ENCODE measurements at places on chromosomes 16 and 17. TPM values are rescaled to one million over a fixed set of nuclear protein-coding genes. Genes with fewer than 3 reads are reported as not detected.

- DNase-seq, result no peak
Measured at GRCh38 chr17:40552806-40553693, 12.2 kb downstream of the CCR7 start.

DNA sequence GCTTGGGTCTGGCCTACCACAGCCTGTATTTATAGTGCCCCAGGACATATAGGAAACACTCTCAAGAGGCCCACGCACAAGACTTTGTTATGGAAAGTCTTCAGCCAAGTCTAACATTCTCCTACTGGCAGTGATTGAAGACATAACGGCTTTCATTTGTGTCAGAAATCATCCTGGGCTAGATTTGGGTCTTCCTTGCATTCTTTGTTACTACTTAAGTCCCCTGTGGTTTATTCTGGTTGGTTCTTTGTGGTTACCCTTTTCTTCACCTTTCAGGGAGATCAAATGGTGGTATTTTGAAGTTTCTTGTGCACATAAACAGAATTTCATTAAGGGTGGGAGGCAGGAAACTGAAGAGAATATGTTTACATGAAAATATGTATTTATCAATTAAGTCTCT lies 37.7 kb downstream of the REXO5 start:
- no peak for DNase-seq

GRCh38 chr16:11249233-11250061 lies 6.6 kb downstream of the SOCS1 start:
- DNase-seq, result no peak

The MMP15 gene
- polyA plus RNA-seq, result 64.8 TPM

The TMEM235 gene
- polyA plus RNA-seq, result 0.05 TPM

- DNase-seq, result no peak
Measured at GRCh38 chr16:55901566-55902217, 26.5 kb upstream of the CES5A start.

- DNase-seq, result no peak
Measured at GRCh38 chr16:88904676-88905365, 38.4 kb upstream of the PABPN1L start.

The ENPP7 gene
- polyA plus RNA-seq, result not detected

- no peak for DNase-seq
Measured at GRCh38 chr16:80992676-80993293, 13.9 kb downstream of the CMC2 start.

The MVP gene
- 1.9 TPM for polyA plus RNA-seq

GRCh38 chr17:76848670-76849069 lies 19.5 kb upstream of the MGAT5B start:
- DNase-seq, result no peak

- peak; percentile 49 for DNase-seq
Measured at GRCh38 chr17:40615068-40615840, 32.4 kb downstream of the SMARCE1 start.

The INTS2 gene
- 6.3 TPM for polyA plus RNA-seq

DNA sequence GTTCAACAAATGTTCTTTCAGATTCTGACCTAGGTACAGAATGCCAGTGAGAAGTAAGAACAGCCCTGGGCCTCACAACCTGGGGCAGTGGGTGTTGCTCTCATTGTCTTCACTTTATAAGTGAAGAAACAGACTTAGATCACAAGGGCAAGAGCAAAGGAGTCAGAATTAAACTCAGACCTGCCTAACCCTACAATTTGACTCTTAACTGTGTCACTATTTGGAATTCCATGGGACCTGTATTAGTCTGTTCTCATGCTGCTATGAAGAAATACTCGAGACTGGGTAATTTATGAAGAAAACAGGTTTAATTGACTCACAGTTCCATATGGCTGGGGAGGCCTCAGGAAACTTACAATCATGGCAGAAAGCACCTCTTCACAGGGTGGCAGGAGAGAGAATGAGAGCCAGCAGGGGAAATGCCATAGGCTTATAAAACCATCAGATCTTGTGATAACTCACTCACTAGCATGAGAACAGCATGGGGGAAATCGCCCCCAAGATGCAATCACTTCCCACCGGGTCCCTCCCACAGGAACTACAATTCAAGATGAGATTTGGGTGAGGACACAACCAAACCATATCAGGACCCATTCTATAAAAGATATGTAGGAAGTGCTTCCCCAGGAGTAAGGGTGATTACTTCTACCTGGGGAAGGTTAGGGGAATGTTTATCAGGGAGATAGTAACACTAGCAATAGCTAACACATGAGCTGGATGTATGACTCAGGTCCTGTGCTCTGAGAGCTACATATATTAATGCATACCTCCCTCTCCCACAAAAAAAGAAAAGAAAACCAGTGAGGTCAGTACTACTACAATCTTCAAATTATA lies 270.1 kb downstream of the SOX9 start:
- DNase-seq, result no peak

GRCh38 chr16:8878523-8878911 lies 3.6 kb upstream of the LITAFD start:
- DNase-seq, result no peak

- DNase-seq, result no peak
Measured at GRCh38 chr17:4234401-4234800, 29.4 kb downstream of the ANKFY1 start.

DNA sequence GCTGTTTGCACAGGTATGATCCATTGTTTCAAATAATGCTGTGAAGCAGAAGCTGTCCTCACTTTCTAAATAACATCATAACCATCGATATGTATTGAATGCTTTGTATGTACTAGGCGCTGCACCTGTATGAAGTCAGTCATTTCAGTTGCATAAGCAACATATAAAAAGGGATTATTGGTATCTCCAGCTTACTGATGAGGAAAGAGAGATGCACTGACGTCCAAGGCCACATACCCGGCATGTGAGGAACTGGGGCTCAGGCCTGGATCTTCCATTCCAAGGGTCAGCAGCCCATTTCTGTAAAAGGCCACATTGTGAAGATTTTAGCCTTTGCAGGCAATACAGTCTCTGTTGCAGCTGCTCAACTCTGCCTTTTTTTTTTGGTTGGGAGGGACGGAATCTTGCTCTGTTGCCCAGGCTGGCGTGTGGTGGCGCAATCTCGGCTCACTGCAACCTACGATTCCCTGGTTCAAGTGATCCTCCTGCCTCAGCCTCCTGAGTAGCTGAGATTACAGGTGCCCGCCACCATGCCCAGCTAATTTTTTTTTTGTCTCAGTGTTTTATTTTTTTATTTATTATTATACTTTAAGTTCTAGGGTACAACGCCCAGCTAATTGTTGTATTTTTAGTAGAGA lies 244.7 kb downstream of the MRTFB start:
- DNase-seq, result no peak

The SCGB1C2 gene
- not detected for polyA plus RNA-seq

DNA sequence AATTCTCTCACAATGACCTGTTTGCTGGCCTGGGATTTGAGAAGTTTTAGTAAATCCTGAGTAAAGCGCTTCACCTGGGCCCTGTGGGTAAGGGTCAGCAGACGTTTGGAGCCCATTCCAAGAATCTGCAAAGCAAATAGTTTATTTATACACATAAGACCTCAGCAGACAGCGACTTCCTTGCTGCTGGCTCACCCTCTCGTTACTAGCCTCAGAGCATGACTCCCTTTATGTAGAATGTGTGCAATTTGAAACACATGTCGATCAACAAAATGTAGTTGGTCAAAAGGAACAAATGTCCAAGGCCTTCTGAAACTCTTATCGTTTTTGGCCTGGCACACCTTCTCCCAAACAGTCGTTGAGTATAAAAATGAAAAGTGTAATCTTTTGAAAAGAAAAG lies 31.3 kb downstream of the MARF1 start:
- DNase-seq, result no peak

The SLFN12L gene
- not detected for polyA plus RNA-seq

DNA sequence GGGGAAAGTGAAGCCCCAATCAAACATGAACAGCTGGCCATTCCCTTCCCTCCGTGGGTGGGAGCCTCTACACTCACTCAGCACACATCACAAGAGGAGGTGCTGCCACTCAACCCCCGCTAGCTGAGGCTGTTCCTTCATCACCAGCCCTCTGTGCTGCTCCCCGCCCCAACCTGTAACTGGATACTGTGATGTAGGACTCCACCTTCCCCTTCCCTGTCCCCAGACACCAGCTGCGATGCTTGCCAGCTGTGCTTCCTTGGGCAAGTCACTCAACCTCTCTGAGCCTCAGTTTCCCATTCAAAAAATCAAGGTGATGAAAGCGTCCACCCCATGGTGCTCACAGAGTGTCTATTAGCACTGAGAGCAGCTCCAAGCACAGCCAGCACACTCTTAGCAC lies 273.2 kb downstream of the MRTFB start:
- DNase-seq, result no peak

The SBK1 gene
- polyA plus RNA-seq, result 34.8 TPM

- DNase-seq, result no peak
Measured at GRCh38 chr17:40961591-40961990, 5.2 kb downstream of the KRT39 start.

- DNase-seq, result peak; percentile 62
Measured at GRCh38 chr17:76353004-76353598, 615 bp downstream of the PRPSAP1 start.
